ENCODE measurements at places on chromosomes 2 and 18.

DNA sequence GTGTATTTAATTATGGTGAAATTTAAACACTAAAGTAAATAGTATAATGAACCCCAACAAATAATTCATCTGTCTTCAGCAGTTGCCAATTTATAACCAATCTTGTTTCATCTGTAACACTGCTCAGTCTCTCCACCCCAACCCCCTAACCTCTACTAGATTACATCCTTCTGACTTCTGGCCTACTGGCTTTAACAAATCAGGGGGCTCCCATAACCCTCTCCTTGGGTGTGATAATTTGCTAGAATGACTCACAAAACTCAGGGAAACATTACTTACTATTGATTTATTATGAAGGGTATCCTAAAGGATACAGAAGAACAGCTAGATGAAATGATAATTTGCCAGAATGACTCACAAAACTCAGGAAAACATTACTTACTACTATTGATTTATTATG, 50.7 kb downstream of the PIK3C3 start:
- DNase-seq = no peak

DNA sequence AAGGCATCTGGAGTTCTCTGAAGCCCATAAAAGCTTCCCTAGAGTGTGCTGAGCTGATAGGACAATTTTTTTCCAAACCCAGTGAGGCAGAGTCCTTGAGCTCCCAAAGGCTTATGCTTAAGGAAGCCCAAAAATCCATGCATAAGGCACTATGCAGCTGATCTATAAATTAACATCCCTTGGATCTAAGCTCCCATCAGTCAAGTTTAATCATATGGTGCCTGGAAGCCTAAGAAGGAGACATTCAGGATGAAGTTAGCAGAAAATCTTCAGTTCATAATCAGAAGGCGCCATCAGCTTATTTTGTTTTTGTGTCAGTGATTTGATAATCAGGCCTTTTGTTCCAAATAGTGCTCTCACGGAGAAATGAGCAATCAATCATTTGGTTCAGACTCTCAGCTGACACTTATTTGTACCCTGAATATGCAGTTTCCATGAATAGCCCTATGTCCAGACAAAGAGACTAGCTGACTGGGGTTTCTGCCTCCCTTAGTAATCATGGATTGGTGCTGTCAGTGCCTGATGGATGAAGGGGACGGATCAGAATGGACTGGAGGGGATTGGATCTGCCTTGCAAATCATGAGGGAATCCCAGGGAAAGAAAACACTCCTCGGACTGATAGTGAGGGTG, 464.8 kb upstream of the RGPD4 start:
- no peak for DNase-seq

DNA sequence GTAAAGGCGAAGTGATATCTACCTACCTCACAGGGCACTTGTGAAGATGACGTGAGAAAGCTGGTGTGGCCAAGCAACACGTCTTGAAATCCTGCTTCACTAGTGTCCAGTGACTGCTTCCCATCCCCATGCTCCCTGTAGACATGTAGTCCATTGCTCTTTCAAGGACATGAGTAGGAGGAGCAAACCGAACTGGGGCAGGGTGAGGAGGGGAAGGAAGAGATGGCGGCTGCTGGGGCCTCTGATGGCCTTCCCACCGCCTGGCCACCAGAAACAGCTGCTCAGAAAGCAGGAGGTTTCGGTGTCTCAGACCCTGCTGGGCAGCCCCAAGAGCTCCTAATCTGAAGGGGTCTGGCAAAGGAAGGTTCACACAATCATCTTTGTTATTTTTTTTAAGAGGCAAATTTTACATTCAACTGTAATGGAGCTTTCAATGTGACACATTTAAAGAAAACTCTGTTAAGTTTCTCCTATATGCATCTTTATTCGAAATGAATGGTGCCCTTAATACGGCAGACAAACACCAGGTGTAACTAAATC, 14.7 kb downstream of the CPLX4 start:
- no peak for DNase-seq

DNA sequence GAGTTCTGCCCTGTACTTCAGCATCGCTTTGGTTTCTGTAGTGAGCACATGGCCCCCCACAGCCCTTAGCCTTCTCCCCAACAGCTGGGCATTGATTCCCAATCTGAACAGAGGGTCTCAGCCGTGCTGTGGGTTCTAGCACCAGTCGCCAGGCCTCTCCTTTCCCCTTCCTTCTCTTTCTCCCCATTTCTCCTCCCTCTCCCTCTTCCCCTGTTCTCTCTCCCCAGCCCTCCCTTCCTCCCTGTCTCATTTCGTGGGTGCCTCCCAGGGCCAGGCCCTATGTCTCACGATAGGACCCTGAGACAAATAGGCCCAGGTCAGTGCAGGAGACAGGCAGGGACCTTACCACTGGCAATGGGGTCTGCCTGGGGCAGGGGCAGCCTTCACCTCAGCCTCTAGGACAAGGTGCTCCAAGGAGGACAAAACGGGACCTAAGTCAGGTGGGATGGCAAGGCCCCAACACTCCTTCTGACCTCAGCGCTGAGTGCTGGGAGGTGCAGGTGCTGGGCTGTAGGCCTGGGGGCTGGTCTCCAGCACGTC, 143.4 kb upstream of the GPC1 start:
- DNase-seq = no peak

GRCh38 chr2:53403792-53404413, 363.7 kb upstream of the CHAC2 start:
- no peak for DNase-seq

GRCh38 chr2:220904015-220904414, 668.1 kb downstream of the EPHA4 start:
- no peak for DNase-seq

DNA sequence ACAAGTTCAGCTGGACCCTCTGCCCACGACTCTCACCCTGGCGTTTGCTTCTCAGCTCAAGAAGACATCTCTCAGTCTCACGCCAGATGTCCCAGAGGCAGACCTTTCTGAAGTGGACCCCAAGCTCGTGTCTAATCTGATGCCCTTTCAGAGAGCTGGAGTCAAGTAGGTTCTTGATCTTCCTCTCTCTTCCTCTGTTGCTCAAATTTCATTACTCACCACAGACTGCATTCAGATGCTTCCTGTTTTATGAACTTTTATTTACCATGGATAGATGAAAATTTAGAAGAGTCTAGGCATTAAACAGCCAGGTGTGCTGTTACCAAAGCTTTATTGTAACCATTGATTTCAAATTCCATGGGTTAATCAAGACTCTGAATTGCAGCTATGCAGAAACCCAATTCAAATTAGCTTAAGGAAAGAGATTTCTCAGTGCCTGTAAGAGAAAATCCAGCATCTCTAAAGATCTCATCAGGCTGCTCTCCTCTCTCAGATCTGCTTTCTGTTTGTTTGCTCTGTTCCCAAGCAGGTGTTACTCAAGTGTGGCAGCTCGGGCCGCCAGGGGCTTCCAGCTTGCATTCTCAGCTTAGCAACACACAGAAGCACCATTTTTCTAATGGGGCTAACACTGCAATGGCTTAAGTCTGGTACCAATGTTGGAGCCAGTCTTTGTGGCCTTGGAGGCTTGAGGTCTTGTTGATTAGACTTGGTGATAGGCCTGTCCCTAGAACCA, 16.5 kb downstream of the SMARCAL1 start:
- DNase-seq = no peak

DNA sequence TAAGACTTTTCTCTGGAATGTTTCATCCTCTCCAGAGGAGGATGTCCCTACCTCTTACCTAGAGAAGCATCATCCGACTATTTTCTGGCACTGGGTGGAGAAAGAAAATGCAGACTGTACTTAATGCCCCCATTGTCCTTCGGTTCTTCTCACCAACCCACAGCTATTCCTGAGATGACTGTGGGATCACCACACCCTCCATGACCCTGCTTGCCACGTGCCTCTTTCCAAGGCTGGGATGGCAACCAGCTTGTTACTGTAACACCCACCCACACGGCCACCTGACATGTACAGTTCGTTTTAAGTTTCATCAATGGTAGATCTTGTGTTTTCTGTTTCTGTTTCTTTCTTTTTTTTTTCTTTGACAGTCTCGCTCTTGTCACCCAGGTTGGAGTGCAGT, 365.2 kb downstream of the FBXO15 start:
- DNase-seq = no peak

GRCh38 chr2:197926673-197927072, 122.3 kb downstream of the PLCL1 start:
- DNase-seq = no peak

DNA sequence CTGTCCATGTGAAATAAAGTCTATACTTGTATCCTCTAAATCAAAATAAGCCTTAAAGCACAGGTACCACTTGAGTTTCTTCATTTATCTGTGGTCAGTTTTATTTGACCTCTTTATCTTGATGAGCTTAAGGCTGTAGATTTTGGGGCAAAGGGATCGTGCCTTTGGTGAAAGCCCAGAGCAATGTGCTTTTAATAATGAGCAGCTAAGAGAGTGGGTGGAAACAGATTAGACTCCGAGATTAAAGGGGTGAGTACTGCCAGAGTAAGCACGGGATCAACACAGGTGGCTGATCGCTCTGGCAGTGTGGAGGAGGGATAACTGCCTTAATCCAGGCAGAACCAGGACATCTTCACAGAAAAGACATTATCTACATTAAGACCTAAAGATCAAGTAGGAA, 280.4 kb downstream of the TDRD15 start:
- DNase-seq = no peak

DNA sequence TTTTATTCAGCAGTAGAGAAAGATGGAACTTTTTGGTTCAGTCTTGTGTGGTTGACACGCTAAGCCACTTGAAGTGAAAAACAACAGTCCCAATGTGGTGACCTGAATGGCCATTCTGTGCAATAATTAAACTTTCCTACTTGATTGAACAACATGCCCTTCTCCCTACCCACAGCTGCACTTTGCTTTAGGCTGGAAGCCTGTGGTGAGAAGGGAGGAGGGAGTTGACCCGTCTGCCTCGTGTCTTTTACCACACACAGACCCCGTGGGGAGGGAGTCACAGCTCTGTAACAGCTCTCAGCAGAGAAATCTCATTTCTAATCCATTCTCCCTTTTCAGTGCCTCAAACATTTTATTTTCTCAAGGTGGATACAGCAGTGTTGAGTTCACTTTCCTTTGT, 138.2 kb upstream of the PKDCC start:
- no peak for DNase-seq

- no peak for DNase-seq
Observed at GRCh38 chr2:200909958-200910357, 20.8 kb downstream of the NIF3L1 start.

- DNase-seq = no peak
Observed at GRCh38 chr2:42052702-42053481, 5.1 kb downstream of the PKDCC start.

DNA sequence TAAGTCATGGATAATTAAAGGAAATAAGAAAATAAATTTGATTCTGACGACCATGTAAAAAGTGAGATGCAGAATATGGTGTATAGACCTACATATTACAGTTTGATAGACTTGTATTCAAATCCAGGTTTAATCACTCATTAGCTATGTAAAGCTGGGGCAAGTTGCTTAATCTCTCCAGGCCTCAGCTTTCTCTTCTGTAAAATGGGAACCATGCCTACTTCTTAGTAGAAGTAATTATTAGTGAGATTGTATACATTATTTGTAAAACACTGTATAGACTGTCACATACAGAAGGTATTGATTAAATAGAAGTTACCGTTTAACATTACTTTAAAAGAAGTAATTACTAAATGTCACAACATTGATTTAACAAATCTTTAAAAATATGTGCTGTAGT, 392.2 kb downstream of the STK39 start:
- DNase-seq = no peak

DNA sequence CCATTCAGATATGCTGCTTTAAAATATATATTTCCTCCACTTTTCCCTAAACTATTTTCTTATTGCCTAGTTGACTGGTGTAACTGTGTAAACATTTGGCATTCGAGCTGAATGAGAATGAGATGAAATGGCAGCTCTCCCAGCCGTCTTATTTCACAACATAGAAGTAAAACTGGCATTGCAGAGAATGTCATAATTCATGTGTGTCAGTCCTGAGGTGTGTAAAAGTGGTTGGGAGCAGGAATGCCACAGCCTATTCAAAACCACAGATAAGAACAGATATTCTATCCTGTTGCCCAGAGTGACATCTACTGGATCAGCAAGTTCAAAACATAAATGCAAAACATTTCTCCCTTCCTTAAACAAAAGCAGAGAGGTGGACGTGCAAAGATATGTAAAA, 565.5 kb upstream of the CHAC2 start:
- no peak for DNase-seq

- DNase-seq = no peak
Observed at GRCh38 chr2:158688721-158689120, 106.4 kb upstream of the DAPL1 start.

DNA sequence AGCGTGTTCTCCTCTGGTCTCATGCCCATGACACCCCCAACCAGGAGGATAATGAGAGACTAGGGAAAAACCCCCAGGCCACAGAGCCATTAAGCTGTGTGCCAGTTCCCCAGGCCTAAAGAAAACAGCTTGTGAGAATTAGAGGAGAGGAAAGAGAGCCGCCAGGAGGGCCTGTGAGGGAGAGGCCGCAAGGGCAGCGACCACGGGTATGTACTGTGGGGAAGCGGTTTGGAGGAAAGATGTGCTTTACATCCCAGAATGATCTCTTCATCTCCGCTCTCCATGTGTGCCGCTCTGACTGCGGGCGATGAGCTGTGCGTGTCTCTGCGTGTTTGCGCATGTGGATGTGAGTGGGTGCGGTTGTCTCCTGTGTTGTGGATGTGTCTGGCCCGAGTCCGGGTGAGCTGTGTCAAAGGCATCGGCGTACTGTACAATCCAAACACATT, 82.9 kb downstream of the DYSF start:
- no peak for DNase-seq

GRCh38 chr18:44041961-44042360, 638.7 kb upstream of the SETBP1 start:
- DNase-seq = no peak

Measured in erythroblast (primary cell).